ENCODE measurements at places on chromosomes 12 and 14.
A peak's percentile ranks its signal among the peaks of the same experiment; 100 is the strongest.

- DNase-seq = peak; percentile 20
These were observed 19.6 kb downstream of the LGMN start for GRCh38 chr14:92728759-92729364.

DNA sequence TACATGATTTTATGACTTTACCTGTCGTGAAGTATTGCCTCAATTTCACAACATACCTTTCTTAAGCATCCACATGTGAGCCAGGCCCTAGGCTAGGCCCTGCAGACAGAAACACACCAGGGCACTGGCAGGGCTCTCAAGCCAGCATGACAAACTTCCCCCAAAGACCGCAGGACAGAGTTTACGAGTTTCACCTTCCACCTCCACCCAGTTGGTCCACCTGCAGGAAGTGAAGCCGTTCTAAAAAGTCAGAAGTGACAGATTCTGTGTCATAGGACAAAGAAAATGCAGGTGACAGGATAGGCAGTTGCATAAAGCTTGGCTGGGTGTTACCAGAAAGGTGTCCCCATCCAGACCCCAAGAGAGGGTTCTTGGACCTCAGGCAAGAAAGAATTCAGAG is 382.3 kb downstream of the PCNX1 start:
- DNase-seq = no peak

DNA sequence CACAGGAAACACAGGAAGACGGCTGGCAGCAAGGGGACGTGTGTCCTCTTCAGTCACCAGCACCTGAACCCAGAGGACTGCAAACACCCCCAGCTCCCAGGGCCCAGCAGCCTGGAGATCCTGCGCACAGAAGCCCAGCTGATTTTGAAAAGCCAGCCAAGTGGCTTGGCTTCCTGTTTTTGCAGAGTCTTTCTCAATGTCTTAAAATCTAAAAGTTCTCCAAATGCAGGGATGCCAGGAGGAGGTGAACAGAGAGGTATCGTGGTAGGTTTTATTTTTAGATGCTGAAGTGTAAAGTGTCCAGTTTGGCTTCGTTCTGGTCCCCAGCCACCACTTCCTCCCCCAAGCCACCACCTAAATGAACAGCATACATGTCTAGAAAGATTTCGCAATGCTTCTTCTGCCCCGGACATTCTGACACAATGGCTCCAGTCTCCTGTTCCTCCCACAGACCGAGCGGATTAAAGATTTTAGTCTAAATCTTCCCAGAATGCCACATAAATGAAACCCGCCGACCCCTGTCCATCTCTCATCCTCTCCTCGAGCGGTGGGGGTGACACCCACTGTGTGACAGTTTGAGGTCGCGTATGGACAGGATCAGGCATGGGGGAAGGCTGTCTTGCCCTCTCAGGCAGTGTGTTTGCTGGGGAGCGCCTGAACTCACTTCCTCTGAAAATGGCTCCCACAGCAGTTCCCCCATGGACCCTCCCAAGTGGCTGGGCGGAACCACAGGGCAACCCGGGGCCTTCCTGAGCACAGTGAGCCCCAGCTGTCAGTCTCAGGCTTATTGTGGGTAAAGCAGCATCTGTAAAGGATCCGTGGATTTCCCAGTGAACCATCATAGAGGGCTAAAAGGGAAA is 41.6 kb downstream of the ITPK1 start:
- DNase-seq = no peak

GRCh38 chr14:24851837-24852236 is 198.1 kb downstream of the STXBP6 start:
- no peak for DNase-seq

GRCh38 chr12:60394665-60395064 is 798.8 kb downstream of the SLC16A7 start:
- DNase-seq = no peak

DNA sequence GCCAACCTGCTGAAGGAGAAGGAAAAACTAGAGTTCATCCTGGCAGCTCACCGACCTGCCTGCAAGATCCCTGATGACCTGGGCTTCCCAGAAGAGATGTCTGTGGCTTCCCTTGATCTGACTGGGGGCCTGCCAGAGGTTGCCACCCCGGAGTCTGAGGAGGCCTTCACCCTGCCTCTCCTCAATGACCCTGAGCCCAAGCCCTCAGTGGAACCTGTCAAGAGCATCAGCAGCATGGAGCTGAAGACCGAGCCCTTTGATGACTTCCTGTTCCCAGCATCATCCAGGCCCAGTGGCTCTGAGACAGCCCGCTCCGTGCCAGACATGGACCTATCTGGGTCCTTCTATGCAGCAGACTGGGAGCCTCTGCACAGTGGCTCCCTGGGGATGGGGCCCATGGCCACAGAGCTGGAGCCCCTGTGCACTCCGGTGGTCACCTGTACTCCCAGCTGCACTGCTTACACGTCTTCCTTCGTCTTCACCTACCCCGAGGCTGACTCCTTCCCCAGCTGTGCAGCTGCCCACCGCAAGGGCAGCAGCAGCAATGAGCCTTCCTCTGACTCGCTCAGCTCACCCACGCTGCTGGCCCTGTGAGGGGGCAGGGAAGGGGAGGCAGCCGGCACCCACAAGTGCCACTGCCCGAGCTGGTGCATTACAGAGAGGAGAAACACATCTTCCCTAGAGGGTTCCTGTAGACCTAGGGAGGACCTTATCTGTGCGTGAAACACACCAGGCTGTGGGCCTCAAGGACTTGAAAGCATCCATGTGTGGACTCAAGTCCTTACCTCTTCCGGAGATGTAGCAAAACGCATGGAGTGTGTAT is 2.4 kb downstream of the FOS start:
- peak; percentile 73 for DNase-seq

DNA sequence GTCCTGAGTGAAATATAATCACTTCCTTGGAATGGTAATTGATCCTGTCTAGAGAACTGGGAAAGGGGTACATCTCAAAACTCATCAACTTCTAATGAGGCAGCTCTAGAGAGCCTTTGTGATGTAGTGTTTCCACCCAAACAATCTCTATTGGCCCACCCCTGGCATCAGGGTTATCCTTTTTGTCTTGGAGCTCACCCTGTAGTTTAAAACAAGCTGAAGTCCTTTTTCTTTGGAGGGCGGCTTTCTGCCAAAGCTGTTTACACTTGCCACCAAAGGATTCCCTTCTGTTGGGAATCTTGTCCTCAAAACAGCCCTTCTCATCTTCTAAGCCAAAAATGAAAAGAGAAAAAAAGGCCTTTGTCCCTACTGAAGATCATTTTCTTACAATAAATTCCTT is 60.6 kb upstream of the GTF2A1 start:
- no peak for DNase-seq

DNA sequence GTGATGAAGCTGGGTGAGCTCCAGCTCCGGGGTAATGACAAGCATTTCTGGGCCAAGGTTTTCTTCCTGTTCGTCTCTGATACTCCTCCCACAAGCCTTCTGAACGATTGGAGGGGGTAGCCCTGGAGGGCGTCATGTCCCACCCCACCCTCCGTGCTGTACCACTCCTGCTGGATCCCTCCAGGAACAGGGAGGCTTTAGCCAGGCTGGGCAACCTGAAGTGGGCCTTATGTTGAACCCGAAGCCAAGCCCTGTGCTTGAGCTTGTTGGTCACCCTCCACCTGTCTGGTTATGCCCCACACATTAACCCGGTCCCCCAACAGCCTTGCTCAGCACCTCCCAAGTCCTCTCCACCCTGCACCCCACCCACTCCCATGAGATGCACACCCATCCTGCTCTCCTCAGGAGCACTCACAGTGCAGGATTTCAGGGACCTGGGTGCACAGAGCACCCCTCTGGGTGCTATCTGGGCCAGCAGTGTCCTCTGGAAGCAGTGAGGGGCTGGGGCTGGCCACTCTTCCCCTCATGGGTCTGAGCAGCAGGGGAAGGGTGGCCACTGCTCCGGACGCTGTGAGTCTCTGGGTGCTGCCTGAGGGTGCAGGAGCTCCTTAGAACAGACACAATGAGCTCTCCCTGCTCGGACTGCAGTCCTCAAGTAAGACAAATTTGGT is 6.8 kb upstream of the KRT83 start:
- DNase-seq = no peak

DNA sequence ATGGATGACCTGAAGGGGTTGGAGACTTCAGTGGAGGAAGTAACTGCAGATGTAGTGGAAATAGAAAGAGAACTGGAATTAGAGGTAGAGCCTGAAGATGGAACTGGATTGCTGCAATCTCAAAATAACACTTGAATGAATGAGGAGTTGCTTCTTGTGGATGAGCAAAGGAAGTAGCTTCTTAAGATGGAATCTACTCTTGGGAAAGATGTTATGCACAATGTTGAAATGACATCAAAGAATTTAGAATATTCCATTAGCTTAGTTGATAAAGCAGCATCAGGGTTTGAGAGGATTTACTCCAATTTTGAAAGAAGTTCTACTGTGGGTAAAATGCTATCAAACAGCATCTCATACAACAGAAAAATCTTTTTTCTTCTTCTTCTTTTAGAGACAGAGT is 186.4 kb upstream of the PRKD1 start:
- no peak for DNase-seq

GRCh38 chr12:42442311-42442759 is 116.4 kb downstream of the PPHLN1 start:
- DNase-seq = no peak

DNA sequence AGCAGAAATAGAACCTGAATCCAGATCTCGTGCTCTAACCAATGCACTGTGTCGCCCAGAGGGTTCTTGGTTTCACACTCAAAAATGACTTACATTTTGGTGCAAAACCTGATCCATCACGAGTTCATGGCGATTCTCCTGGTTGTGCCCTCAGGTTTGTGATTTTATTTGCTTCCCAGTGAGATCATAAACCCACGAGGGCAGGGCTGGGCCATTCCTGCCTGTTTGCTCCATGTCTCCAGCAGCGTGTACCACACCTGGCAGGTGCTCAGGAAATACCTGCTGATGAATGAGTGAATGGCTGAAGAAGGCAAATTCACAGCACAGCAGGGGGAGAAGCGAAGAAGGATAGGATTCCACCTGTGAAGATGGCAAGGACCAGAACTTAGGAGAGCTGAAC is 9.4 kb downstream of the ACACB start:
- no peak for DNase-seq

- DNase-seq = no peak
These were observed 41.5 kb upstream of the NR2C1 start for GRCh38 chr12:95114766-95115405.

DNA sequence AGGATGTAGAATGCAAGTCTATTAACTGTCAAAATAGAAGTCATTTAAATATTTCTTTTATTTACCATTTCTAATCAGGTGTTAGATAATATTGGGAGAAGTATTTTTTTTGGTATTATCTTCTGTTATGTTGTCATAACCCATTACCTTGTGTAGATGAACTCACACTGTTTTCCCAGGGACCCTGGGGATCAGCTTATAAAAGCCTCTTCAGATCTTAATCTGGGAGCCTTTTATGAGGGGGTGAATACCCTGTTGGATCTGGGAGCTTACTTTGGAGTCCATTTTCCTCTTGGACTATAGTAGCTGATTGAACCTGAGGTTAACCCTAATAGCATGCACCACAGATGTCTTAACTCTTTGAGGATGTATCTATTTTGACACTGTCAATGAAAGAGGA is 176.3 kb upstream of the ATP2B1 start:
- DNase-seq = no peak

GRCh38 chr14:55412676-55413075 is 1.0 kb upstream of the ATG14 start:
- DNase-seq = no peak

GRCh38 chr12:8827551-8828256 is 5.3 kb downstream of the A2ML1 start:
- no peak for DNase-seq
